ENCODE measurements at places on chromosomes 16 and 17.

- DNase-seq: no peak
These were observed 24.0 kb upstream of the STH start for GRCh38 chr17:45974916-45975630.

- DNase-seq: no peak
These were observed 214.2 kb upstream of the GSE1 start for GRCh38 chr16:85398688-85399582.

DNA sequence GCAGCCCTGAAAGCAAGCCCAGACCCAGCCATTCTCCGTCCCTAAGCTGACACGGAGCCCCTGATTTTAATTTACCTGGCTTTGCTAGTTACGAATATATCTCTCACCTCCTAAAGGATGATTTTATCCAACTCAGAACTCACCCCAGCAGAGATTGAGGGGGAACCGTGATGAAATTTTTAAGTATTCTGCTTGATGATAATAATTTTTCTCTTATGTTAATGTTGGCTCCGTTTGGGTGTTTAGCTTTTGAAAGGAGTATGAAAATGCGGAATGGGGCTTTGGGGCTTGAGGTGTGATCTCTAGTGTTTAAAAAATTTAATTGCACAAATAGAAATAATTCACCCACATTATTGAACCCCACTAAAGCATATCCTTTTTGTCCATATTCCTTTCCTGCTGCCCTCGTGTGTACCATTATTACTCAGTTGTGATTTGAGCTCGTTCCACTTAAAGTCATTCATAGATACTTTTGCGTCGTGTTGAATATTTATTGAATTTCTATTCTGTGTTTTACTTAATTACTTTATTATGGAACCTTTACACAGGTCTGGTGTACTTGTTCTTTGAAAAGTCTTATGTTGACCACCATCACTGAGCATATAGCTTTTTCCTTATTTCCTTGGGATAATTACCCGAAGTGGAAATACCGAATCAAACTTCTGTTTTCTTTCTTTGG lies 775 bp downstream of the PRPSAP2 start:
- DNase-seq: no peak

GRCh38 chr17:82587234-82588086 lies 60.8 kb downstream of the WDR45B start:
- no peak for DNase-seq

DNA sequence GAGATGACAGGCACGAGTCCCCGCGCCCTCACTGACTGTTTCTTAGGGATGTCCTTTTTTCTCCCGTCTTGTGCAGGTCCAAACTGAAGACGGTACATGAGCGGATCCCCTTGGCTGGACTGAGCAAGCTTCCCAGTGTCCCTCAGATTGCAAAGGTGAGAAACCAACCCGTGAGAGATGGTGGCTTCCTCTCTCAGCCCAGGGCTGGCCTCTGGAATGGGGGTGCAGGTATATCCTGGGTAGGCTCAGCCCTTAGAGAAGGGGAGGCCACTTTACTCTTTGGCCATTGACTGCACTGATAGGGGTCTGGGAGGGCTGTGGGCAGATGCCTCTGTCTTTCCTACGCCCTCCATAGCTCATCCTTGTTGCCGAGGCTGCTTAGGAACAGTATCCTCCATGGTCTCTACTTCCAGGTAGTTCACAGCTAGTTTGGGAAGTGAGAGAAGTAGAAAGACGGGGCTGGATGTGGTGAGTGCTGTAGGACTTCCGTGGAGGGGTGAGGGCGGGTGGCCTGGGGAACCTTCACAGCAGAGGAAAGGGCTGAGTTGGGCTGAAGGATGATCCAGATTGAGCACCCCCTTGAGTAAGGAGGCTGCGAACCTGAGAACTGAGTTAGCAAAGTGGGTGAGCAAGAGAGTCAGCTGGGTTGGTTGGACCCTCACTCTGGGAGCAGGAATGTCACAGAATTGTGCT lies 83.0 kb downstream of the OR1D5 start:
- DNase-seq: no peak

- no peak for DNase-seq
These were observed 76.9 kb upstream of the CREBBP start for GRCh38 chr16:3957344-3957980.

DNA sequence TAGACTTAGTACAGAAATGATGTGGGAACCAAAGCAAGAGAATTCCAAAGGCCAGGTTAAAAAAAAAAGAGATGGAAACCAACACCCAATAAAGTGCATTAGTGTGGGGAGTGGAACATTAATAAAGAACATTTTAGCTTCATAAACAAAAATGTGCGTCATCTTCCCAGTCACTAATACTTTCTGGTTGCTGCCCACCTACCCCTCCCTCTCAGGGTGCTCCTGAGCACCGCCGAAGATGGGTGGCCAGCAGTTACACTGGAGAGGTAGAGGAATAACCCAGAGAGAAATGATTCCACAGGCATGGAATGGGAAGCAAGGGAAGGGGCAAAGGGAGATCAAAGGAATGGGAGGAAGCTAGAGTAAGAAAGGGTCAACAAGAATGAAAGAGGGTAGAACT lies 6.0 kb upstream of the CHD3 start:
- no peak for DNase-seq

- DNase-seq: no peak
These were observed 20.9 kb upstream of the FASN start for GRCh38 chr17:82118815-82119380.

- DNase-seq: peak; percentile 86
These were observed at the start of gene FLOT2 for GRCh38 chr17:28896884-28897768. TSS of gene FLOT2 (minus strand) at chr17:28897733. CDS start at chr17:28897574, 159 bp downstream.

GRCh38 chr17:72354071-72354470 lies 233.3 kb downstream of the SOX9 start:
- DNase-seq: no peak

DNA sequence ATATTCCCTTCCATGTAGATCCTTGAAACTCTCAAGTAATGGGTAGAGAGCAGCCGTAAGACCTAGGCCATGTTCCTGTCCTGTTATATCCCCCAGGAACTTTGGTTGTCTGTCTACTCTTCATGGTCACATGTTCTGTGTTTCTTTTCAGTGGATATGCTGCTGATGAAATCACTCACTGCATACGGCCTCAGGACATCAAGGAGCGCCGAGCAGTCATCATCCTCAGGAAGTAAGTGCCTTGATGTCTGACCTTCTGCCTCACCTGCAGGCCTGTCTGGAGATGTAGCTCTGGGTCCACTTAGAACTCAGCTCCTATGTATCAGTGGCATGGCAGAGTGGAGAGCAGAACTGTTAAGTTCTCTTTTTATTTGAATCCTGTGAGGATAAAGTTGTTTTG lies 11.2 kb downstream of the ALKBH5 start:
- no peak for DNase-seq

- no peak for DNase-seq
These were observed 114.9 kb downstream of the TRIM37 start for GRCh38 chr17:58991718-58992331.

DNA sequence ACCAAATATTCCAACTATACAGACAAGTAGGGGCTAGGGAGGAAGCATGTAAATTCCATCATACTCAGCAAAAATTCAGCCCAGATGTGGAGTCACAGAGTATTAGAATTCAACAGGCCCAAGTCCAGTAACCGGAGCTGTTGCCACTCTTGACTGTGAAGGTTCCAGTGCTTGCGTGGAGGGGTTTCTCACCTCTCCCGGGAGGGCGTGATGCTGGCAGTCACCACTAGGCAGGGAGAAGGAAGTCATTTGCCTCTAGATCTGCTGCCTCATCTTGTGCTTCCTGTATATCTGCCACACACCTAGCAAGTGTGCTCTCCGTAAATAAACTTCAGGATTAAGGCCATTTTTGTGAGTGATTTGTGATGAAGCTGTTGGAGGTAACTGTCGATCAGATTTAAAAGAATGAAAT lies 1.0 kb upstream of the CKLF start:
- DNase-seq: peak; percentile 82

GRCh38 chr16:2194166-2194834 lies 2.1 kb downstream of the CASKIN1 start:
- no peak for DNase-seq

GRCh38 chr17:74163271-74163821 lies 40.1 kb upstream of the RPL38 start:
- peak; percentile 70 for DNase-seq

- DNase-seq: no peak
These were observed 3.7 kb upstream of the MYL4 start for GRCh38 chr17:47205419-47205963.

GRCh38 chr16:88530858-88531203 lies 39.4 kb upstream of the ZC3H18 start:
- DNase-seq: peak; percentile 16

DNA sequence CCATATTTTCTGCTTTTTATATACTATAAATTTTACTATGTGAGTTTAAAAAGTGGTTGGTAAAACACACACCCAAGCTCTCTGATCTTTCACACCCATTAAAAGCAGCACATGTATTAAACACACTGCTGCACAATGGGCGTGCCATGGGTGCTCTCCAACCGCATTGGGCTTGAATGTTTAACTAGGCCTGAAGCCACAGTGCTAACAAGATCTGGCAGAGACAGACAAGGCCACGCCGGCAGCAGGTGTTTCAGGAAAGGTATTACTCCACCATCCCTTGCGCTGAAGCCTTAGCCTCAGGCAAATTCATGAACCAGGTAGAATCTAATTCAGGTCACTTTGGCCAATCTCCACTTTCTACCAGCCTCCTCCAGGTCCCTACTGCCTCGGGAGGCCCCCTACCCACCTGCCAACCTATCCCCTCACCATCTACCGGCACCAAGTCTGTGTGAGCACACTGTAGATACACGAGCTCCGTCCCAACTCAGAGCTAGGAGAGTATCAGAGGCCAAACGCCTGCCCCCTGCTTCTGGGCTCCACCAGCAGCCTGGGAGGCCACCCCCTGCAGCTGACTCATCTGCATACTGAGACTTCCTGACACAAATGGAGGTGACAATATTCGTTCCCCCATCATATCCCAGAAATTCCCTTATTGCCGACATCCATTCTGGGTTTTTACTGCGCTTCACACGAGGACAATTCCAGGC lies 95.0 kb downstream of the ADCY9 start:
- DNase-seq: no peak

DNA sequence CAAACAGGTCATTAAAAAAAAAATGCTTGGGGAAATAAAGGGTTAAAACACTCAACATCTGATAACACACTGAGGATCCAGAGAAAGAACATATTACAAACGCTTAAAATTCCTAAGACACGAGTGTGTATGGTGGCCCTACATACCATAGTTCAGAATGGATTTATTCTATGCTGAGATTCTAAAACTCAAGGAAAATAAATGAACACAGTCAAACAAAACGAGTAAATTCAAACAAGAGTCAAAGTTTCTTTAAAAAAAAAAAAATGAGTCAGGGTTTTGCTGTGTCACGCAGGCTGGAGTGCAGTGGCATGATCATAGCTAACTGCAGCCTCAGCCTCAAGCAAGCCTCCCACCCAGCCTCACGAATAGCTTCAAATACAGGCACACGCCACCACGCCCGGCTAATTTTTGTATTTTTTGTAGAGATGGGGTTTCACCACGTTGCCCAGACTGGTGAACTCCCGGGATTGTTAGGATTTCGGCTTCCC lies 17.4 kb downstream of the CRK start:
- DNase-seq: no peak

DNA sequence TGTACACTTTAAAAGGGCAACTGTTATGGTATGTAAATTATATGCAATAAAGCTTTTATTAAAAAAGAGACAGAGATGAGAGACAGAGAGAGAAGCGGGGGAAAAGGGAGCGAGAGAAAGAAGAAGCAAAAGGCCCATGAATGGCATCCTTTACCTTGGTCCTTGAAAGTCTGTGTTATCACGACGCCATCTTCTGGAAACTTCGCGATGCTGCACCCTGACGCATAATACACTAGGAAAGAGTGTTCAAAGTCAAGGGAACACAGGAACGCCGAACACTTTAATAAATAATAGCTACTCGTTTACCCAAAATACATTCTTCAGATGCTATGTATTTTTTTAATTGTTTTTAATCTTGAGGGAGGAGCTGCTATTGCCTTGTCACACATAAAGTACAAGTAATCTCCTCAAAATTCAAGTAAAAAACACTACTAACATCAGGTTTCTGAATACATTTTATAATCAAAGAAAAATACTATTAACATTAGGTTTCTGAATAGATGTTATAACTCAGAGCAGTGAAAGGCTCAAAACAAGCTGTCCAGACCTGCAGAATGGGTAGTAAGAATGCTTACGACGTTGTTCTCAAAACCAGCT lies 23.0 kb upstream of the SLC38A8 start:
- DNase-seq: peak; percentile 55

- no peak for DNase-seq
These were observed 111.9 kb upstream of the SIAH1 start for GRCh38 chr16:48497129-48497528.

GRCh38 chr17:7720125-7720524 lies 2.6 kb downstream of the DNAH2 start:
- no peak for DNase-seq
